ENCODE measurements at places on chromosomes 12 and 14.

GRCh38 chr12:5280086-5280485 lies 151.8 kb upstream of the NTF3 start:
- no peak for DNase-seq

GRCh38 chr14:51035611-51036192 lies 59.2 kb downstream of the TRIM9 start:
- DNase-seq = no peak

DNA sequence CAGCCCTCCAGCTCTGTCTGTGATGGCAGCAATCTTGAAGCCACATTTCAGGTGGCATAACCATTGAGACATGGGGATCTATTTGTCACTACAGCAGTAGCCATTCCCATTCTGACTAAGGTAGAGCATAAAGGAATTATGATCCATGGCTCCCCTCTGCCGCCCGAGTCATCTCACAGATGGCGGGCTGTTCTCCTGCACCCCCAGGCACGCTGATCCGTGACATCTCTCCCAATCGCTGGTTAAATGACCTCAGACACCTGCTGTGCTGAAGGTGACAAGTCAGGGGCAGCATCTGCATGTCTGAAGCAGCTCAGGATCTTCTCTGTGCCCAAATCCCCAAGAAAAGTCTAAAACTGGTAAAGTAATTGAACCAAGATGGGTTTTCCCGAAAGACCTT lies 124.3 kb downstream of the ZFP36L1 start:
- no peak for DNase-seq

DNA sequence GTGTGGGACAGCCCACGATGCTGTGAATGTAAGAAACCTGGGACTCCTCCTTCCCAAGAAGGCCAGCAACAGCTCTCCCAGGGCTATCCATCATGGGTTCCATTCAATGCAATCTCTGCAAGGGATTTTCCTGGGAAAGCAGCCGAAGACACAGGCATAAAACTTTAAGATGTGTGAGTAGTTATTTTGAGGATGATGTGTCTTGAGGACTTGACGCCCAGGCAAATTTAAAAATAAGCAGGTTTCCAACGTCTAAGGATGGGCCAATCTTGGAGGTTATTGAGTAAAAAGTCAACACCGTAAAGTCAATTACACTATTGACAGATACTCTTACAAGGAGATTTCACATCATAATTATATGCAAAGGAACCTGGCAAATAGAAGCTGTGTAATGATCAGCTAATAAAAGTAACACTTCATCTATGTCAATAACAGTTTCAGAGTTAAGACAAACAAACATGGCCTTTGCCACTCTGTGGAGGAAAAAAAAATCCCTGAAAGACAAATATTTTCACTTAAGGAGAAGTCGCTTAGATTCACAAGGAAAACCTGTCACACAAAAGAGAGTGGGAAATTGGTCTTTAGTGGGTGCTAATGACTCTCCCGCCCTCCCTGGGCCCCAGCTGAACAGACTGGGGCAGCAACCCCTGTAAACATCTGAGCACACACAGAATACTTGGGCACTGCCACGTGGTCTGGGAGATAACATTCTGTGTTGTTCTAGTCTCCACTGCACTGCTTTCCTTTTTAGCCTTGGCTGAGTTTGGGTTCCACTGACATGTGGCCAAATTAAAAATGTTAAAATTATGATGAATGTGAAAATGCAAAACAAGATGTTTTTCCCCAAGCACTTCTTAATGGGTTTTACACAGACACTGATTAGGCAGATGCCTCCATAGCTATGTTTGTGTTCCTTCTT lies 240.9 kb downstream of the FOXN3 start:
- DNase-seq = no peak

DNA sequence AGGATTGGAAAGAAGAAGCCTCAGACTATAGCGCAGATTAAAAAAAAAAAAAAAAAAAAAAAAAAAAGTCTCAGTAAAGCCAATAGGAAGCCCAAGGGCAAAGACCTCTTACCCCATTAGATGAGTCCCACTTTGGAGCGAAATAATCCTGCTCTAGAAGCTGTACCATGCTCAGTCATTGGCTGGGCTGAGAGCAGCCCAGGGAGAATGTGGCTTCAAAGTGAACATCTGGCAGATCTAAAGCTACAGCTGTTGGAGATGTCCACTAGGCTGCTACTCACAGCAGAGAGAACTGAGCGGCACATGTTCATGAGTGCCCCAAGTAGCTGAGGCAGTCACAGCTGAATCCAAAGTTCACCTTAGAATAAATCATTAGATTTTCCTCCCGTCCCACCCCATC lies 560.9 kb downstream of the MED13L start:
- DNase-seq = no peak

DNA sequence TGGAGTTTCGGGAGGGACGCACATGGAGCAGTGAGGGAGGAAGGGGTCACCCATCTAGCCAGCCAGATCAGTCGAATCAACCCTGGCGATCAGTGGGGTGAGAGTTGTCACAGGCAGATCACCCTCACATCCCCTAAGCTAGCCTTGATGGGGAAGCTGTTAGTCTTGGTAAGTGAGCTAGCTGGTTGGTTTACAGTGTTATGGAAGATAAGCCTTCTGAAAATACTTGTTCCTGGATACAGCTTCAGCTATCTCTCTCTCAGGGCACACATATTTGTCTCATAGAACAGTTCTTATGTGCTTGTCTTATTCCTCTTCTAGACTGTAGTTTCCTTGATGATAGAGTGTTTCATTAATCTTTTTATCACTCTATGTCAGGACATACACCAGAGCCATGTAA lies 26.2 kb upstream of the MANSC4 start:
- no peak for DNase-seq

DNA sequence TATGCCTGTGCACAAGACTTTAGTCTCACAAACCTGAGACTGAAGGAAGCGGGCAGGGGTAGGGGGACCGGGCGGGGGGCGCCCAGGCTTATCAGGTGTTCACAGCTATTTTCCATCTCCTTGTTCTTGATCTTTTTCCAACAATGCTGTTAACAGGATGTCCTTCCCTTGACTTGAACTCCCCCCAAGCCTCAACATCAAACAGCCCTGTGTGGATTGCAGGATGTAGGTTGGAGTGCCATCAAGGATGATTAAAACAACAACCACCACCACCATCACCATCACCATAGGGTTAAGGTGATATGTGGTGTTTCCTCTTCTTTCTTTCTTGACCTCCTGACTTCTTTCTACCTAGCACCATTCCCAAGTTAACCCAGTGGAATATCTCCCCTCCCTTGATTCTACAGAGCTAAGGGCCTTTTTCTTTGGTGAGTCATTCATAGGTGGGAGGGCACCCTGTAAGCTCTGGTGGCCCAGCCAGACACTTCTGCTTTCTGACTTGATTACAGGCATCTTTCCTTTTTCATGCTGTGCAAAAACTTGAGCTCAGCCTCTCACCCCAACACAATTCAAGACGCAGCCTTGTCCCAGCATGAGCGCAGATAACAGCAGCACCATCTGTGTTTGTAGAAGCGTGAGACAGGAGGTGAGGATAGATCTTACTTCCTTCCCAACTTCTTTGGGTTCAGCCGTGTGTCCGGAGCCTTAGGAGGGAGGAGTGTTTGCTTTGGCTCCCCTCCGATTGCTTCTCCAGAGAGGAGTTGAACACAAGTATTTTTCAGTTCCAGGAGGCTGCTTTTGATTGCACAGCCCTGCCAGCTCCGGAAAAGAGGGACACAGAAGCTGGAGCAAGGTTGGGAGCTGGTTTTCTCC lies 26.8 kb downstream of the FLVCR2 start:
- no peak for DNase-seq

DNA sequence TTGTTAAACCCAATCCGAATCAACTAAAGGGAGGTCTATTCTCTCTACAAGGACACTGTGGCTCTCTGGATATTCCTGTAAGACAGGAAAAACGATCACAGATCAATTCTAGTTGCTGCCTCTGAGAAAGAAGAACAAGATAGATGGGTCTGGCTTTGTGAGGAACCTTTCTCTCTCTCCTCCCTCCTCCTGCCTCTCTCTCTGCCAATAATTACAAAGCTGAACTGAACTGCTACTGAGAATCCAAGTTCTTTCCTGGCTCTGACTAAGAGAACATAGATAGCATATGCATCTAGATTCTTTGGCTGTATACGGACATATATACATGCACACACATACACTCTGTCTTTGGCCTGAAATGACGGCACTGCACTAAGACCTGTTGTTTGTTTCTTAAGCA lies 27.6 kb downstream of the ETV6 start:
- no peak for DNase-seq

GRCh38 chr12:91561958-91562325 lies 379.3 kb upstream of the DCN start:
- no peak for DNase-seq

GRCh38 chr12:108128221-108129016 lies 669 bp upstream of the WSCD2 start:
- no peak for DNase-seq

- no peak for DNase-seq
Observed at GRCh38 chr14:100822532-100823296, 3.2 kb upstream of the MEG3 start.

DNA sequence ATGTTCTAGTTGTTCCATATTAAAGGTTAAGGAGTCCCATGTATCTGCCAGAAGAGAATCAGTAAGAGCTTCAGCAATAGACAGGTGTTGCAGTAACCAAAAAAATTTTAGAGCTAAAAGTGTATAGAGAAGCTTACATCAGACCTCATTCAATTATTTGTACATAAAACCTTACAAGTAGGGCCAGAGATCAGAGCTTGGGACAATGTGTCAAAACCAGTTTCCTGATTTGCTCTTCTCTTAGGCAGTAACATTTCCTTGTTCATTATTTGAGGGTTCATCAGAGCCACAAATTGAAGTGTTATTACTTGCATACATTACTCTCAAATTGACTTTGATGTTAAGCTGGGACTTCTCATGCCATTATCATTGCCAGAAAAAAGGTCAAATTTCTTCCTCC lies 55.5 kb upstream of the ATXN7L3B start:
- no peak for DNase-seq

- no peak for DNase-seq
Observed at GRCh38 chr12:89370850-89371249, 18.5 kb upstream of the DUSP6 start.

- no peak for DNase-seq
Observed at GRCh38 chr14:53861781-53862180, 94.8 kb downstream of the BMP4 start.

GRCh38 chr14:50038398-50039119 lies 77.8 kb downstream of the VCPKMT start:
- DNase-seq = no peak

- no peak for DNase-seq
Observed at GRCh38 chr12:113755098-113755497, 211.0 kb downstream of the RBM19 start.

DNA sequence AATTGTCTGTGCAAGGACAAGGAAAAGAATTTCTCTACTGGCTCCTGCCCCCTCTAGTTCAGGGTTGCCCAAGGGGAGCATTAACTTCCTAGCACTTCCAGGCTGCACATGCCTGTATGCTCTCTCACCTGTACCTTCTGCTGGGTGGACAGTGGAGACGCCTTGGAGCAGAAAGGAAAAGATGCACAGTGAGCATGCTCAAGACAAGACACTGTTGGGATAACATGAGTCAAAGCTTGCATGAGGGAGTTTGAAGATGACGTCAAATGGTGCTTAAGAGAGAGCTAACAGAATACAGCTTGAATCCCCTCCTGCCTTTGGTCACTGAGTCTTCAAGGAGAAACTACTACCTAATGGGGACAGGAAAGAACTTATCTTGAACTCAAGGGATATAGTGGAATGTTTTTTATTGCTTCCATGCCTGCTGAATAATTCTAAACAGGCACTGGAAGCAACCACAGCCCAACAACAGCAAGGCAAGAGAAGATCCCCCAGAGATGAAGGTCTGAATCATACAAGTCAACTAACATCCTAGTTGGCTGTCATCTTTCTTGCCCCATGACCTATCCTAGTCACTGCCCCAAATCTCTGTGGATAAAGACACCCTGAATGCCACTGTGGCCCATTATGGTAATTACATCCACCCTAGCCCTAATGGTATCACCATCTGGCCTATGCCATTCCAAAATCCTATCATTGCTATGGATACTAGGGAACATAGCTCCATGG lies 23.5 kb downstream of the RPS6KA5 start:
- no peak for DNase-seq

DNA sequence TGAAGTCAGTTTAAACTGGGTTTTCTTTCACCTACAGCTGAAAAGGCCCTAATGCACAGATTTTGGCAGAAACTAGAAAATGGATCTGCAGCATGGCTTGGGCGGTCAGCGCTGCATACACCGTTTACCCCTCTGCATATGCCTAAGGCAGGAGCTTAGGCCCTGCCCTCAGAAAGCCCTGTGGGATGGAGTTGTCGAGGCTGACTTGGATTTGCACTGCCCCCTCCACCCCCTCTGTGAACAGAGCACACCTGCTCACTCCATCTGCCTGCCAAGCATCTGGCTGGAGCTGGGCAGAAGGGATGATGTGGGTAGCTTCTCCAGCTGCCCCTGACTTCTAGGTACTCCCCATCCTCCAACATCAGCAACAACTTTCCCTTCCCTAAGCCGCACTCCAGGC lies 41.9 kb downstream of the TTC7B start:
- DNase-seq = peak; percentile 90

GRCh38 chr12:42963988-42964387 lies 374.4 kb upstream of the PRICKLE1 start:
- DNase-seq = no peak

GRCh38 chr12:27821259-27821973 lies 41.4 kb upstream of the MANSC4 start:
- no peak for DNase-seq

GRCh38 chr14:47746986-47747385 lies 71.6 kb upstream of the MDGA2 start:
- no peak for DNase-seq

- DNase-seq = no peak
Observed at GRCh38 chr12:67014642-67015041, 254.5 kb upstream of the CAND1 start.

- no peak for DNase-seq
Observed at GRCh38 chr12:7681535-7681934, 14.0 kb downstream of the GDF3 start.

DNA sequence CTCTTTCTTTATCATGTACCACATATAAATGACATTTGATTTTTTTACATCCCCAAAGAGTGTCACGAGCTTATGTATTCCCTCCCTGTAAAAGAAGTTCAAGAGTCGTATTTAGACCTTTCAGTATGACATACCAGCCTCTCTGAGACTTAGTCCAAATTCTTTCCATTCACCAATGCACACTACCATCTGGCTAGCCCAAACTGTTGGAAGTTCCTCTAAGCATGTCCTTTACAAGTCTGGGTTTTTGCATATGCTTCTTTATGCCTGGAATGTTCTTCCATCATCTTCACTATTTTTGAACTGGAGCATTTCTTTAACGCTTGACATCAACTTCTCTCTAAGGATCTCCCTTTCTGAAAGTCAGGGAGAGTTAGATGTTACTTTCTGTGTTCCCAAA lies 68.5 kb upstream of the RGS6 start:
- no peak for DNase-seq

Data from vagina (tissue), 2 donors.